Keratinocyte (primary cell): ENCODE measurements at places on chromosomes 5 and 9.

DNA sequence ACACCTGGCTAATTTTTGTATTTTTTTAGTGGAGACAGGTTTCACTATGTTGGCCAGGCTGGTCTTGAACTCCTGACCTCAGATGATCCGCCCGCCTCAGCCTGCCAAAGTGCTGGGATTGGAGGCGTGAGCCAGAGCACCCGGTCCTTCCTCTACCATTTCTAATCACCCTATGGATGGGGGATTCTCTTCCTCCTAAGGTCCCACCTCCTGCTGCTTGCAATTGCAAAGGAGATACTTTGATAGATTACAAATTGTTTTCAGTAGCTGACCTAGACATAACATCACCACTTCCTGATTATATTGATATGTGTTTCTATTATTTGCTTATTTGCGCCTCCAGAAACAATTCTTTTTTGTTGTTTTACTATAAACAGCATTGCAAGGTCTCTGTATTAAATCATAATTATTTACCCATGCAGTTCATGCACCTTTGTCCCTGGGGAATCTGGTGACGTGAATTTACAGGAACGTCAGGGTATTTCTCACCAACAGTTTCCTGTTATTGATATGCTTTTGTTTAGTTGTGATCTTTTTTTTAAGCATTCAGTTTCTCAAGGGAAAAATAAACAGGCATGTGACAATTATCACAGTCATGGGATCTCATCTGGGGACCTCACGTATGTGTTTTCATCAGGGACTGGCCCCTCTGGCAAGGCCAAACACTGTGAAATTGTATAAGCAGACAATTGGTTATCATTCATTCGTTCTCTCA is 43.2 kb downstream of the ESM1 start:
- no peak for DNase-seq

DNA sequence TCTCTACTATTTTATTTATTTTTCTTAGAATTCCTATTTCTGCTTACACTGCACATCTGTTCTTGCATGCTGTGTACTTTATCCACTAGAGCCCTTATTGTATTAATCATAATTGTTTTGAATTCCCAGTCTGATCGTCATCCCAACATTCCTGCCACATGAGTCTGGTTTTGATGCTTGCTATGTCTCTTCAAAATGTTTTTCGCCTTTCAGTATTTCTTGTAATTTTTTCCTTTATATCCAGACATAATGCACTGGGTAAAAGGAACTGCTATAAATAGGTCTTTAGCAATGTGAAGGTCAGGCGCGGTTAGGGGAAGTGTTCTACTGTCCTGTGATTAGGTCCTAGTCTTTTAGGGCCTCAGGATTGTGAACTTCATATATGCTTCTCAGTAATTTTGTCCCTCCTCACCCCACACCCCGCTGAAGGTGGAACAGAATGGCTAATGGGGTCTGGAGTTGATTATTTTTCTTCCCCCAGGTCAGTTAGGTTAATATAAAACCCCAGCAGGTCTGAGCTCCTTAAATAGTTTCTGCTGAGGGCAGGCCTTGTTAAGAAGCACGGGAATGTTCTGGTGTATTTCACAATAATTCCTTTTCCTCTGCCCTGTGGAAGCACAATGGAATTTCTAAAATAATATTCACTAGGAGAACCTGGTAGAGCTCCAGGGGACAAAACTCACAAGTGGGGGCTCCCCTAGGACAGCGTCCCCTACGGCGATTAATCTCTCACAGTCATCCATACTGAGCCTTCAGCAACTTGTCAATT is 146.6 kb upstream of the TUT7 start:
- peak; percentile 13 for DNase-seq

GRCh38 chr5:35794328-35794619 is 62.4 kb upstream of the IL7R start:
- no peak for DNase-seq

- no peak for DNase-seq
Measured at GRCh38 chr5:61991866-61992265, 314.1 kb upstream of the KIF2A start.

- no peak for DNase-seq
Measured at GRCh38 chr9:16625161-16625631, 245.3 kb downstream of the BNC2 start.

DNA sequence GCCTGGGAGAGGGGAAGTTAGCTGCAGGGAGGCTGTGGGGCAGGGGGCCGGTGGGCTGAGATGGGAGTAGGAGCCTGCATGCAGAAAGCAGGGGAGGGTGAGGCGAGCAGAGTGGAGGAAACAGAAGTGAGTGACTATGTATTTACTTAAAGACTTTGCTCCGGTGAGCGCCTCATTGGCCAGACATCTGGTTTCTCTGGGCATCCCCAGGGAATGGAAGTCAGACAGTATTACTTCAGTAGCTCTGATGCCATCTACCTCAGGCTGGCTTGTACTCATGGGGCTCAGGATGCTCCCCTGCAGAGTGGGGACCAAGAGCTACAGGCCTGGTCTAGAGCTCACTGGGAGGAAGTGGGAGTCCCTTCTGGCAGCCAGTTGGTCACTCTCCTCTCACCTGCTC is 78.2 kb upstream of the ARAP3 start:
- no peak for DNase-seq

DNA sequence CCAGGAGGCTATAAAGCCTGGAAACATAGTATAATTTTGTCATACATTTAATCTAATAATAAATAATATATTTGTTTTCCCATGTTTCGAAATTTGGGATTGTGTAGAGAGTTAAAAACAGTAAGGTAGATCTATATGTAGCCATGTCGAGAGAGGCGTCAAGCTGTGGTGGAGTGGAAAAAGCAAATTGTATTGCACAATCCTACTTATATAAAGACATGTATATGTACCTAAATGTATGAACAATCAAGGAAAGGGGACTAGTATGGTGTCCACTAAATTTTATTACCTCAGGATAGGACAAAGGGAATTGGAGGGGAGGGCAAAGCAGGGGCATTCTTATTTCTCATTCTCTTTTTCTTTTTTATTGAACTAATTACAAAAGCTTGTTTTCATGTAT is 52.0 kb downstream of the GLRA1 start:
- DNase-seq = no peak

DNA sequence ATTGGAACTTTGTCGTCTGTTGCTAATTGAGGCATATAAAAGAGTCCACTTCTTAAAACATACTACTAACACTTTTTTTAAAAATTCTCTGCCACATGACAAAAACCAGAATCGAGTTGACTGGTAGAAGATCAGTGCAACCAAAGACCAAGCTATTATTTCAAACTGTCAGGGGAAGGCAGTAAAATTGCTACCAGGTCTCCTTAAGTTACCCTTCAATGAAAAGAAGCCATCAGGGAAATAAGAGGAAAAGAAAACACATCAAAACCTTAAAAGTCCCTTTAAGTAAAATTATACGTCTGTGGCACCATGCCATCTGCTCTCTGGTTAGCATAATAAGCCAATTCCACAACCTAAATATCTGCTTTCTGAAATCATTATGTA is 9.6 kb downstream of the ZNF608 start:
- DNase-seq = no peak
